ENCODE measurements at places on chromosomes 7 and 10.

DNA sequence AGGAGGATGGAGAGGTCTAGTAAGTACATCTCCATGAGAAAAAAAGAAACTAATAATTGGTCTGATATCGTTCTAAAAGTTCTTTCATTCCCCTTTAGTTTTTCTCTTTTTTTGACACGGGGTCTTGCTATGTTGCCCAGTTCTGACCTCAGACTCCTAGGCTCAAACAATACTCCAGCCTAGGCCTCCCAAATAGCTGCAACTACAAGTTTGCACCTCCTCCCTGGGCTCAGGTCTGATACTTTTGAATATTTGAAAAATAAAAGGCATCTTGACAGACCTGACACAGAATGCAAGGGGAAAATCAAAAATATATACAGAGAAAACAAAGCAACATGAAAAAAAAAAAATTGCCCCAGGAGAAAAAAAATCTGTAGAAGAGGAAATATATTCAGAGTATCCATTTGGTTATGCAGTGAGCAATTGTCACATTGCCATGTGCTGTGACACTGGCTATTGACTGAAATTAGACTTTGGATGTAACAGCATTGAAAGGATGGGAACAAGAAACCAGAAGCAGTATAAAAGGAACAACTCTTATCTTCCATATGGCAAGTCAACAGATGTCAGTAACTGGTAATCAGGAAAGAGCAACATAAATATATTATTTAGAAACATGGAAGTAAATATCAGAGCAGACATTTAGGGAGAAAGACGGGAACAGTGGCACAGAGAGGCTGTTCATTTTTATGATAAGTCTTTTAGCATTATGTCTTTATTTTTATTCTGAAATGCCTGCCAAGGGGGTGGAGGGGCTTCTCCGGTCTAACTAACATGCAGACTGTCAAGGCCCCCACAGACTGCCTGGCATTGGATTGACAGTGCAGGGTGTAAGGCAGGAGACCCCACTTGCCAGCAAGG lies 408.4 kb downstream of the PARD3 start:
- no peak for DNase-seq

DNA sequence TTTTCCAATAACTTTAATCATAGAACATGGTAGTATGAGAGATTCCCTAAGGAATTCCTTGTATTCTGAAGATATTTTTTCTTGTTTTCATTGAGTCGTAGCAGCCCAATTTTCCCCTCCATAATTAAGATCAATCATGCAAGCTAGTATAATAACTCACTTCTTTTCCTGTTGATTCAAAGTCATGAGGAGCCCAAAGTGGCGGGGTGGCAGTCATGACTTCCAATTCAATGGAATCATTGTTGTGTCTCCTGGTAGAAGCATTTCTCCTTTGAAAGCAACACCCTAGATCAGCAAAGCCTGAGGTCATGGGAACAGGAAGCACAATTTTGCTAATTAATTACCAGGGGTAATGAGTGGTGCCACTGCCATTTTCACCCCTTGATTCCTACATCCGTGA lies 77.6 kb upstream of the MAGI2 start:
- peak; percentile 4 for DNase-seq

- DNase-seq: no peak
Observed at GRCh38 chr10:25565570-25565969, 368.5 kb upstream of the MYO3A start.

DNA sequence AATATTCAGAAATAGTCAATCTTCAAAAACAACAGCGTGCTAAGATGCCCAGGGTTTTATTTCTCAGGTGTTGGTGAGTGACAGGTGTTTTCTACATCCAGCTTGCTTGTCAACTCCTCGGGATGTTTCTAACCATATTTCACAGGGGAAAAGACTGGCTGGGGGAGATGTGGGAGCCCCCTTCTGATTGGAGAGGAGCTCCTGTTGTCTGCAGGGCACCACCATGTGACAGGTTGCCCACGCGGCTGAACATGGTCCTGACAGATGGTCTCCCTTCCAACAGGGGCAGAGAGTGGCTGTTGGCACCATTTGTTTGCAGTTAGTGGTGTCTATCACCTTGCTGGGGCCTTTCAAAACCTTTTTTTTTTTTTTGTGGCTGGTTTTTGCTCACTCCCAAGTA lies 16.5 kb upstream of the GPR26 start:
- no peak for DNase-seq

GRCh38 chr7:1289666-1290025 lies 57.0 kb downstream of the UNCX start:
- no peak for DNase-seq

- no peak for DNase-seq
Observed at GRCh38 chr10:24981161-24981710, 28.8 kb upstream of the PRTFDC1 start.

DNA sequence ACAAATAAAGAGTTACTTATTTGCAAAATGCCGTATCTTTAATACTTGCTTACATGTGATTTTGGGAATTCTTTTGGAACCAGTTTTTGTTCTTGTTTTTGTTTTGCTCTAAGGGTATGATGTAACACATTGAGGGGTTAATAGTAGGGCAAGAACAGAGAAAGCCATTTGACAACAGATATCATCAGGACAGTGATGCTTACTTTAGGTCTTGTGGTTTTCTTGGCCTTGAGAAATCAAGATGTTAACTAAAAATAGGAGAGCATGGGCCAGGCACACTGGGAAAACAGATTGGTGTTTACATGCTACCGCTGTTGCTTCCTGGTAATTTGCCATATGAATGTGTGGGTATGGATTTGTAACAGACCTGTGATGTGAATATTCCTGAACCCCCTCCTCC lies 3.7 kb downstream of the SAMD8 start:
- DNase-seq: no peak

- no peak for DNase-seq
Observed at GRCh38 chr7:30177186-30177585, 42.4 kb downstream of the MTURN start.

- no peak for DNase-seq
Observed at GRCh38 chr10:123229927-123230630, 75.9 kb downstream of the BUB3 start.

GRCh38 chr7:66558660-66559465 lies 69.8 kb upstream of the KCTD7 start:
- DNase-seq: no peak

DNA sequence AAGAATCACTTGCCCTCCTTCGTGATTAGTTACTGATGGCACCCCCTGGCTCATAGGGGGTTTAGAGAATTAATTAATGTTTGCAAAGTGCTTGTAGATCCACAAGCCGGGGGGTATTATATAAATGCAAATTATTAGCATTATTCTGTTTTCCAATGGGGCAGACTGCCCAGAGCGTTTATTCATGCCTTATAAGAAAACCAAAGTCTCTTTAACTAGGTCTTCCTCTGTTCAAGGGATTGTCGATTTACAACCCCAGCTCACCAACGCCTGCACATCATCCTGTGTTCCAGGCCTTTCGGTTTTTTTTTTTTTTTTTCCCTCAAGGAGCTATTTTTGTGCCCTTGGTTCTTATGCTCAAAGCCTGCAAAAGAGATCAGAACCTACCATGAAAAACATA lies 630.7 kb downstream of the PARD3 start:
- DNase-seq: no peak

GRCh38 chr7:26143298-26144048 lies 8.5 kb upstream of the NFE2L3 start:
- DNase-seq: no peak

GRCh38 chr7:55157764-55158105 lies 138.9 kb downstream of the EGFR start:
- no peak for DNase-seq

DNA sequence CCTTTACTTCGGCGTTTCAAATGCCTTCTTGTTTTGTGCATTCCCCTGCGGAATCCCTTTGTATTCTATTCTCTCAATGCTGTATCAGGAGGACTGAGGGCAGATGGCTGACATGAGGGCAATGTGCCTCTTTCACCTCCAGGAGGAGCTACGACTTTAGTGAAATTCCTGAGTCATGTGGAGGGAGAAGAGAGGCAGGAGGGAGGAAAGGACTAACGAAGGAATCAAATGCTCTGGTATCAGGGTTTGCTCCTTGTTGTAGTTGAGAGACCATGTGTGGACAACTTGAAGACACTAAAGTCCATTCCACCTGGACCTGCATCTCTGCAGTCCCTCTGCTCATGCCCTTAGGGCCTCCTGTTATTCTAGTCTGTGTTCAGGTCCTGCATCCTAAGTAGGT lies 40.2 kb upstream of the PRSS58 start:
- no peak for DNase-seq

DNA sequence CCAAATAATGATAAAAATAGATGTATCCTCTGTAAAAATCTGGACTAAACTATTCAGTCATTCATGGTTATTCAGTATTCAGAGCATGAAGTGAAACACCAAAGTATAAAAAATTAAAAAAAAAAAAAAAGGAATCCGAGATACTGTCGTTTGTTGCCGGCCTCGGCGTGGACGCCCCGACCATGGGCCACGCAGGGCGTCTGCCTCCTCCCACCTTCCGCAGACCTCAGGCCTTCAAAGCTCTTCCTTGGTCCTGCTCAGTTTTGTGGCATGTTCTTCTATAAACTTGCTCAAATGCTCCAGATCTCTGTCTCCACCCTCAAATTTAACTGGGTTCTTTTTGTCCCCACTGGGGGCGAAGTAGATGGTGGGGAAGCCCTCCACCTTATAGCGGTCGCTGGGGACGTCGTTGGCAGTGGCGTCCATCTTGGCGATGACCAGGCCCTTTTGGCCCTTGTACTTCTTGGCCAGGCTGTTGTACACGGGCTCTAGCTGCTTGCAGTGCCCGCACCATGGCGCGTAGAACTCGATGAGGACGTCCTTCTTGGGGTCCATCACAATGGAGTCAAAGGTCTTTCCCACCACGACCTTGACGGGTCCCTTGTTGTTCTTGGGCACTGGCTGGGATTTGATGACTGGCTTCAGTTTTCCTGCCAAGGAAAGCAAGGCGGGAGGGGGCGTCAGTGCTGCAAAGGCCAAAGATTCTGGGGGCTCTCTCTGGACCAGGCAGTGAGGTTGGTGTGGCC lies 24.6 kb downstream of the PDIA4 start:
- no peak for DNase-seq

DNA sequence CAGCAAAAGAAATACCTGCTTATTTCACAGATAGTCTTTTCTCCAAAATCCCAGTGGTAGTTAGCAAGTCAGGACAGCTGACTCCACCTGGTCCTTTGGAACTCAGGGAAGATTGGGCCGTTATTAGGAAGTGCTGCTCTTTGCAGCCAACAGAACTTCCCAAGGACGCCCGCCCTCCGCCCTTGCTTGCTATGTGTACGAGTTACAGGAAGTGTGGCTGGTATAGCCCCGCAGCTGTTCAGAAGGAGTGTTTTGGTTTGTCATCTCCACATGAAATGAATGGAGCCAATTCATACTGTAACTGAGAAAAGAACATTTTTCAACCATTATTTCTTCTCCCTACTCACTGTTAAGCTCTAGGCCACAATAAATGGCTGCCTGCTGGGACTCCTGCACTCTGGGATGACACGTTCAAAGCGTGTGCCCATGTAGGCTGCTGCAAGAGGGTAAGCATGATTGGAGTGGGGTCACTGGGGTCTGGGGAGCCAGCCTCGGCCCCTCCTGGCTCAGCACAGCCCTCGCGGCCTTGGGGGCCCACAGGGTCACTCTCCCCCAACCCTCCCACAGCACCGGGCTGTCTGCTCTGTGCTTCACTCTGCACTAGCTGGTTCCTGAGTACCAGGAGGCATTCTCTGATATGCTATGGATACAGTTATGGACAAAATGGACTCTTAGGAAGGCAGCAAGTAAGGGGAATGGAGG lies 244.0 kb downstream of the EBF3 start:
- no peak for DNase-seq

- no peak for DNase-seq
Observed at GRCh38 chr7:27175626-27176523, 1.8 kb upstream of the HOXA10 start.

DNA sequence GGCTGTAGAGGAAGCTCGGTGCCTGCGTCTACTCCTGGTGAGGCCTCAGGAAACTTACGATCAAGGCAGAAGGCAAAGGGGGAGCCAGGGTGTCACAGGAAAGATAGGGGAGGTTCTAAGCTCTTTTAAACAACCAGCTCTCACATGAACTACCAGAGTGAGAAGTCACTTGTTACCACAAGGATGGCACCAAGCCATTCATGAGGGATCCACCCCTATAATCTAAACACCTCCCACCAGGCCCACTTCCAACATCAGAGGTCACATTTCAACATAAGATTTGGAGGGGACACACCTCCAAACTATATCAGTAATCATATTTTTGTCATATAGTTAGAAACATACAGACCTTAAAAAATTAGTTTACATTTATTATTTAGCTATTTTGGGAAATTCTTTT lies 9.4 kb downstream of the NOC3L start:
- DNase-seq: no peak

DNA sequence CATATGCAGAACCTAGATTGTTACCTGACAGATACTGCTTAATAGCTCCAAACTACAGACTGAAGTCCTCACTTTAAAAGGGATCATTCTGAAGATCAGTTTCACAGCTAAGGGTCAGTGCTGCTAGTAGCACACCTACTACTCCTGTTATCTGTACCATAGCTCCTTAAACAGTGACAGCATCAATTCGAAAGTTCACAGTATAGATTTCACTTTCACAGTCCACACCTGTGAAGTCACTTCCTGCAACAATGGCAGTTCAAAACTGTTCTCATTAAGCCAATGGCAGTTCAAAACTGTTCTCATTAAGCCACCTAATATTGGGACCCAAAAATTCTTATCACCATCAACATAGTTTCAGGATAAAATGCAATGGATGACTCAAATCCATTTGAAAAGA lies 10.7 kb upstream of the FHIP2A start:
- DNase-seq: no peak

GRCh38 chr7:90272242-90272641 lies 27.3 kb downstream of the CFAP69 start:
- DNase-seq: no peak

DNA sequence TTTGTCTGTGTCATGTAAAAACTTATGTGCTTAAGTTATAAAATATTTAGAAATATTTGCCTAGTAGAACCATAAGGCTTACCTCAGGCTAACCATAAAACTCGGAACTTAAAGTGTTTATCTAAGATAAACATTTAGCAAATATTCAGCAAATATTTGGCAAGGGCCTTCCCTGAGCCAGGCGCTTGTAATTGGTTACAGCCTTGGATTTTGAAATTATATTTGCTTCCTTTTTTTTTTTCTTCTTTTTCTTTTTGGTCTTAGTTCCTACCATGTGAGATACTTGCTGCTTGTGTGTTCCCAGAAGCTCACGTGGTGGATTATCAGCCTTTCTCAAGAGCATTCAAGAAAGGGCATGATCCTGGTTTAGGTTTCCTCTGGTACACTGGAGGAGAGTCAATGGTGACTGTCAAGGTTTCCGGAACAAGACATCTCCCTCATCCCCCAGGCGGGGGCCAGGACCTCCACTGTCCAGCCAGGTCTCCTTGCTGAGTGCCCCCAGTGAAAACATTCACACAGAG lies 5.2 kb upstream of the BRI3 start:
- DNase-seq: no peak
